Right atrium auricular region (tissue), 2 donors: ENCODE measurements at places on chromosomes 11 and 22. TPM values are rescaled to one million over a fixed set of nuclear protein-coding genes. Genes with fewer than 3 reads are reported as not detected.

DNA sequence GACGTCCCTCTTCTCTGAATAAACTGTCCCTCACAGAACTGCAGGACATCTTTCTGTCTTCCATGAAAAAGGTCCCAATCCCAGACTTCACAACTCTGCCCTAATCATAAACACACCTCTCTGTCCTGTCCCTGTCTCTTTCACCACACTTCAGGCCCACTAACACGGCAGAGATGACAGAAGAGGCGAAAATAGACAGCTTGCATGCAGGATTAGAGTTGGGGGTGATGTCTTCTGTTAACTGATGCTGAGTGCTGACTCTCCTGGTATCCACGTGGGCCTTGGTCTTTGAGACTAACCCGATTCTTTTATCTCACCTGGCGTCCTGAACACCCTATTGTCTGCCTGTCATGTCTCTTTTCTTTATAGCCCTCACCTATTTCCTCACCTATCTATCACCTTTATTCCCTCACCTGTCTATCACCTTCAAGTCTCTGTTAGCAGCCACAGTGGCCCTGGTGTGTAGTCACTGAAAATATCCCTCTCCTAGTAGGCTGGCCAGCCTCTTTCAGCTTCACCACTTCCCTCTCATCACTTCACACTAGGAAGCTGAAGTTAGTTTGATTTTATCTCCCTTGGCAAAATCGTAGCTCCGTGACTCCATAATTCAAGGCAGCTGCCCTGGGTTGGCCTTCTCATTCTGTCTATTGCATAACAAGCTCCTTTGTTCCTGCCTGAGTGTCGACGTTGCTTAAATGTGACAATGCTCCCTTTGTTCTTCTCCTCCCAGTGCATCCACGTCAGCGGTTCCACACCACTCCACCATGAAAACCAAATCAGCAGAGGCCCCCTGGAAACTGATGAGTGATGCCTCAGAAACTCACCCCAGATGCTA, 30.6 kb upstream of the DRD2 start:
- no peaks in the 10 kb centered on the region for H3K36me3 ChIP-seq
- H3K27me3 ChIP-seq, result no peaks in the 10 kb centered on the region
- H3K27ac ChIP-seq, result no peak overlapping the region
- H3K4me1 ChIP-seq, result no peaks in the 10 kb centered on the region
- DNase-seq, result peak; percentile 55

DNA sequence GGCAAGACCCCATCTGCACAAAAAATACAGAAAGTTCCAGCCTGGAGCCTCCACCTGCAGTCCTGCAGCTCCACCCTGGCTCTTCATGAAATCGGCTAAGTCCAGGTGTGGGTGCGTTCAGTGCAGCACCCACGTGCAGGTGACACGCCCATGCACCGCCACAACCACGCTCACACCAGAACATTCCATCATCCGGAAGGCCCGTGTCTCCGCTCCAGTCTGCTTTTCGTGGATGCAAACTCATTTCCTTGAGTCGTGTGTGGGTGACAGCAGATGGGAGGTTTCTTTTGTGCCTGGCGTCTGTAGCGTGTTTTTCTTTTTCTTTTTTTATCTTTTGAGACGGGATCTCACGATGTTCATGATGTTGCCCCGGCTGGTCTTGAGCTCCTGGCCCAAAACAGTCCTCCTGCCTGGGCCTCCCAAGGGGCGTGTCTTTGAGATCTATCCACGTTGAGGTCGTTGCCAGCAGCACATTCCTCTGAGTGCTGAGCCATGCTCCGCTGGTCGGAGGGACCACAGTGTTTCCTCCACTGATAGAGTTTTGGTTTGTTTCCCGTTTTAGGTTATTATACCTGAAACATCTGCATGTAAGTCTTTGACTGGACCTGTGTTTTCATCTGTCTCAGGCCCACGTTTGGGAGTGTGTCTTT, 7.2 kb downstream of the PTDSS2 start:
- no peaks in the 10 kb centered on the region for H3K4me1 ChIP-seq
- no peak for DNase-seq
- H3K27ac ChIP-seq, result no peak overlapping the region

GRCh38 chr11:15055620-15056356, 17.6 kb upstream of the CALCB start:
- H3K36me3 ChIP-seq, result no peaks in the 10 kb centered on the region
- no peaks in the 10 kb centered on the region for H3K27me3 ChIP-seq
- H3K4me3 ChIP-seq, result no peak overlapping the region
- H3K27ac ChIP-seq, result no peak overlapping the region
- H3K4me1 ChIP-seq, result no peaks in the 10 kb centered on the region

- H3K36me3 ChIP-seq, result no peaks in the 10 kb centered on the region
- H3K27me3 ChIP-seq, result no peaks in the 10 kb centered on the region
- DNase-seq, result no peak
- no peaks in the 10 kb centered on the region for H3K4me1 ChIP-seq
- no peak overlapping the region for H3K4me3 ChIP-seq
Observed at GRCh38 chr11:86589856-86590589, 82.4 kb downstream of the ME3 start.

DNA sequence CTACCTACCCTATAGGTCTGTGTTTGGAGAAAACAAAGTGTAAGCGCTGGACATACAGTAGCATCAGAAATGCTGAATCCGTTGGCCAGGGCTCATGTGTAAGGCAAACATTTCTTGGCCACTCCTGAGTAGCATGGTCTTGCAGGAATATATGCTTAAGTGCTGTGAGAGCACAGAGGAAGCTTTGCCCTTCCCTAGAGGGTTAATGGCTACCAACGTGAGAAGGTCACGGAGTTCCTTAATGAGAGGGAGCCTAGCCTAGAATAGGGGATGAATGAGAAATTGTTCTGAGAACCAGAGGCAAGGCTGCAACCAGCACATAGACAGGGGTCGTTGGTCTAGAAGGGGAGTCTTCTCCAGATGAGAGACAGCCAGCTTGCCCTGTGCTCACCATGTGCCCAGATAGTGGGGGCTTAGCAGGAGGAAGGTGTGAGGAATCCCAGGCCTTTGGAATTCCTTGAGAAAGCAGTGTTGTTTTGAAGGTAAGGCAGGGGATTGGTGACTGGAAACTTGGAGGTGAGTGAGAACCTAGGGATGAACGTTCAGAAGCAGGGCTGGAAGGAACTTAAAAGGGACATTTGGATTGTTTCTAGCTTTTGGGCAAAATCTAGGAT, 29.5 kb downstream of the RCOR2 start:
- H3K4me3 ChIP-seq, result peak overlapping the region; percentile 39
- H3K27ac ChIP-seq, result peak overlapping the region; percentile 82
- peaks cover 63% of the 10 kb centered on the region for H3K4me1 ChIP-seq

DNA sequence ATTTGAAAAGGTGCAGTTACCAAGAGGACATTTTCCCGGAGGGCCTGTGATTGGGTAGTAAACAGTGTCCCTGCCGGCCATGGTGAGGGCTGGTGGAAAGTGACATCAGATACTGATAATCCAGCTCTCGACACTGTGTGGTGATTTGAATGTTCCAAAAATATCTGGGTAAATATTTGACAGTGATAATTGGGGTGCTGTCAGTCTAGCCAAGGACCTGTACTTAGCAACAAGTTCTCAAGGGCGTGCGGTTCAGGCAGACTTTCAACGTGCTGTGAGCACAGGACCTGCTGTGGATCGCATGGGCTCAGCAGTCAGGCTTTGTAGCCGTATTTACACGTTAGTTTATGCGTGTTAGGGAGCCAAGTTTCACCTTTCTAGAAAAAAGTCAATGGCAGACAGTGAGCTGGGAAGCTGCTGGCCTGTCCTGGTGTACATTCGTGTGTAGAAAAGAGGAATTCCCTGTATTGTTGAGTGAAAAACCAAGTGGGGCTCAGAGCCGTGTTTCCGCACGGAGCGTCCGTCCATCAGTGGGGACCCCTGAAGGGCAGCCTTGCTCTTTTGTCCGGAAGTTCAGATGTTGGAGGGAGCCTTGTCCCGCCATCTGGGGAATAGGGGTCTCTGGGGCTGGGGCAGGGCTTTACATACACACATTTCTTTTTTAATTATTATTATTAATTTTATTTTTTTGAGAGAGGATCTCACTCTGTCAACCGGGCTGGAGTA, 11.3 kb downstream of the TRMU start:
- H3K27me3 ChIP-seq, result no peaks in the 10 kb centered on the region
- DNase-seq, result no peak
- H3K27ac ChIP-seq, result peak overlapping the region; percentile 84
- peaks cover 73% of the 10 kb centered on the region for H3K36me3 ChIP-seq
- no peak overlapping the region for H3K4me3 ChIP-seq

- no peaks in the 10 kb centered on the region for H3K36me3 ChIP-seq
- H3K27ac ChIP-seq, result no peak overlapping the region
- DNase-seq, result no peak
- no peak overlapping the region for H3K4me3 ChIP-seq
- no peaks in the 10 kb centered on the region for H3K27me3 ChIP-seq
Observed at GRCh38 chr11:133808393-133809140, 36.7 kb downstream of the SPATA19 start.

GRCh38 chr11:25536289-25536688, 795.6 kb upstream of the ANO3 start:
- H3K27me3 ChIP-seq, result no peaks in the 10 kb centered on the region
- H3K4me1 ChIP-seq, result no peaks in the 10 kb centered on the region
- H3K27ac ChIP-seq, result no peak overlapping the region

DNA sequence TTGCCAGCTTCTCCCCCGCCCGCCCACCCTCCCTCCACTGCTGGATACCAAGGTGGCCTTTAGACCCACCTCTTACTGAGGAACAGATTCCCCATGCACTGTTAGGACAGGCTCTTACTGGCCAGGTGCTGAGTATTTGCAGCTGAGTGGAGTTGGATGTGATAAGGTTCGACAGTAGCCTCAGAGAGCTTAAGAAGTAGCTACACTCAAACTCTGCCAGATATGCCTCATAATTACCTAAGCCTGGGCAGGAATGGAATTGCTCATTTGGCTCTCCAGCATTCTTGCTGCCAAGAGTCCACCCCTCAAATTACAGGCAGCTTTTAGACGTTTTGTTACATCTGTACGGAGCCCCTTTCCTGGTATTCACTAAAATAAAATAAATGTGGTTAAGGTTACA, 9.6 kb downstream of the FAM181B start:
- no peaks in the 10 kb centered on the region for H3K36me3 ChIP-seq
- no peaks in the 10 kb centered on the region for H3K4me1 ChIP-seq
- DNase-seq, result no peak
- H3K4me3 ChIP-seq, result no peak overlapping the region

DNA sequence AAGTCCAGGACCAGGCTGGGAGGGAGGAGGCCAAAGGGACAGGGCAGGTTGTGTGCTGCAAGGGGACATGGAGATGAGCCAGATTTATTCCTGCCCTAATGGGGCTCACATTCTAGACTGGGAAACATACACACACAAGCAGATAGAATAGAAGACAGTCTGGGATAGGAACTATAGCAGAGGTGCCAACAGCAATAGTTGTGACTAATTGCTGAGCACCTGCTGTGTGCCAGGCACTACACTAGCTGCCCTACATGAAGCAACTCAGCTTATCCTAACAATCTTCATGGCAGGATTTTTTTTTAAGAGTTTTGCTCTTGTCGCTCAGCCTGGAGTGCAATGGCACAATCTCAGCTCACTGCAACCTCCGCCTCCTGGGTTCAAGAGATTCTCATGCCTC, 11.4 kb downstream of the MOGAT2 start:
- H3K4me1 ChIP-seq, result no peaks in the 10 kb centered on the region
- no peaks in the 10 kb centered on the region for H3K27me3 ChIP-seq
- no peak overlapping the region for H3K27ac ChIP-seq
- H3K36me3 ChIP-seq, result no peaks in the 10 kb centered on the region
- H3K4me3 ChIP-seq, result no peak overlapping the region

- no peak overlapping the region for H3K4me3 ChIP-seq
- H3K4me1 ChIP-seq, result no peaks in the 10 kb centered on the region
- no peaks in the 10 kb centered on the region for H3K36me3 ChIP-seq
- no peak overlapping the region for H3K27ac ChIP-seq
Observed at GRCh38 chr11:13875643-13876042, 86.9 kb upstream of the SPON1 start.

GRCh38 chr22:27668828-27669797, 132.4 kb downstream of the MN1 start:
- DNase-seq, result peak; percentile 90
- H3K4me3 ChIP-seq, result no peak overlapping the region
- no peaks in the 10 kb centered on the region for H3K36me3 ChIP-seq

DNA sequence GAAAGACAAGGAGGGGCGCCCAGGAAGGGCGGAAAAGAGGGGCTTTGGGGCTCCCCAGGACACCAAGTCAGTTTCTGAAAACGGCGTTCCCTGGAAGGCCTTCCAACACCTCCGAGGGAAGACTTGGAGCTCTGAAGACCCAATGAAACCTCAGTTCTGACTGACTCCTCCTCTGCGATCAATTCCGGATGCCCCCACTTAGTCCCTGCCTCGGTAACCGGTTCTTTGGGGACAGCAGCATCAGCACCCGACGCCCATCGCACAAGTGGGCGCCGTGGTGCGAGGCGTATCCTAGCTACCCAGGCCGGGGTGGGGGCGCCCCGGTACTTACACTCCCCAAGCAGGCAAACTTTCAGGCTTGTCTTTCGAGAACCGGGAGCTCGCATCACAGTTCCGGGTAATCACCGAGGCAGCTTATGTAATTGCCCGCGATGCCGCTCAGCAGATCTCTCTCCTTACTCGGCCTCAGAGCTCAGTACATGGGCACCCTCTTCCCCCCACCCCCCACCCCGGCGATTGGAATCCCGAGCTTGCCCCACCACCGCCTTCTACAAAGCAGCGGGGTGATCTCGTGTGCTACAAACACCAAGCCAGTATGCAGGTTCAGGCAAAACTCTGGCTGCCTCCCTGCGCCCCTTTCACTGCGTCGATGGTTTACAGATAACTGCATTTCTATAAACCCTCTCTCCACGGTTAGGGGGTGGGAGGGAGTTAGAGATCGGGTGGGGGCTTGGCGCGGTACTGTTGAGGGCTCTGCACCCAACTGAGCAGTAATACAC, 2.0 kb downstream of the TENM4 start:
- H3K4me3 ChIP-seq, result peak overlapping the region; percentile 13
- no peak overlapping the region for H3K27ac ChIP-seq
- H3K36me3 ChIP-seq, result no peaks in the 10 kb centered on the region
- no peaks in the 10 kb centered on the region for H3K4me1 ChIP-seq
- peaks cover 5% of the 10 kb centered on the region for H3K27me3 ChIP-seq

DNA sequence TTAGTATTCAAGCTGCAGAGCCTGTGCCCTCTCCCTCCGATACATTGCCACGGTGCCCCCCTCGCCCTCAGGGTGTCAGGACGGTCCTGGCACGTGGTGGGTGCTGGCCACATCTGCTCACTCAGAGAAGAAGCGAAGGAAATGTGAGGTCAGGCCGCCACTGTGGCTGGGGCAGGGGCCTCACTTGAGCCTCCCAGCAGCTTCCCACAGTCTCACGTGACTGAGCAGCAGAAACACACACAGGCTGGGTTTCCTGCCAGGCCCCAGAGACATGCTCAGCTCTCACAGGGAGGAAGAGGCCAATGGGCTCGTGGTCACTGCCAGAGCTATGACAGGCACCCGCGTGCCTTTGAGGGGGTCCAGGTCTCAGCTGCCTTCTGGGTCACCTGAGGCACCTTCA, 37.9 kb upstream of the PRR5 start:
- H3K27ac ChIP-seq, result no peak overlapping the region
- DNase-seq, result peak; percentile 67
- H3K36me3 ChIP-seq, result no peaks in the 10 kb centered on the region
- H3K27me3 ChIP-seq, result no peaks in the 10 kb centered on the region
- H3K4me1 ChIP-seq, result no peaks in the 10 kb centered on the region

- H3K27ac ChIP-seq, result no peak overlapping the region
- no peak overlapping the region for H3K4me3 ChIP-seq
- DNase-seq, result peak; percentile 26
- H3K36me3 ChIP-seq, result no peaks in the 10 kb centered on the region
- H3K27me3 ChIP-seq, result no peaks in the 10 kb centered on the region
- no peaks in the 10 kb centered on the region for H3K4me1 ChIP-seq
Observed at GRCh38 chr22:47623763-47624148, 861.3 kb downstream of the TBC1D22A start.

The CD248 gene
- 10.7 TPM for total RNA-seq

The POTEH gene
- not detected for total RNA-seq

The LRRC10B gene
- total RNA-seq, result 0.37 TPM

The RFPL3 gene
- not detected for total RNA-seq

The GAL3ST1 gene
- 1.7 TPM for total RNA-seq

The ZP1 gene
- total RNA-seq, result not detected

The PRG3 gene
- total RNA-seq, result not detected

The GDPD4 gene
- total RNA-seq, result not detected

The NAV2 gene
- total RNA-seq, result 11.4 TPM
